ENCODE measurements at places on chromosomes 5 and 9.

DNA sequence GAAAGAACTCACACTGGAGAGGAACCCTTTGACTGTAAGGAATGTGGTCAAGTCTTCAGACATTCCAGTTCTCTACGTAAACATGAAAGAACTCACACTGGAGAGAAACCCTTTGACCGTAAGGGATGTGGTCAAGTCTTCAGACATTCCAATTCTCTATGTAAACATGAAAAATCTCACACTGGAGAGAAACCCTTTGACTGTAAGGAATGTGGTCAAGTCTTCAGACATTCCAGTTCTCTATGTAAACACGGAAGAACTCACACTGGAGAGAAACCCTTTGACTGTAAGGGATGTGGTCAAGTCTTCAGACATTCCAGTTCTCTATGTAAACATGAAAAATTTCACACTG, 32.6 kb downstream of the MAPK9 start:
- DNase-seq, result no peak

DNA sequence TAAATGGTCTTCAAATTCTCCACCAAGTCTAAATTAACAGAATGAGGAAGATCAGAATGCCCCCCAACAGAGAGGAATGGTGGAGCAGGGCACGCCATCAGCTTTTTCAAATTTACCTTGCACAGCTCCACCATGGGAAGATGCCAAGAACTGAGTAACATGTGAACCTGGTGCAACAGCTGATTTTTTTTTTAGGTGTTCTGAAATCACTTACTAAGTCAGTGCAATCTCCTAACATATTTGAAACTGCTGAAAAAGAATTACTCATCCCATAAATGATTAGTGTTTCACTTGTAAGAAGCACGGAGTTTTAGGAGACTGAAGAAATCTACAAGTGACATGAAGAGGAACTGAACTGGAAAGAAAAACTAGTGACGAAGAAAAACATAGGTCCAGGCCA, 5.1 kb downstream of the TMEM245 start:
- no peak for DNase-seq

GRCh38 chr5:163696579-163696887, 191.1 kb downstream of the MAT2B start:
- DNase-seq, result no peak

DNA sequence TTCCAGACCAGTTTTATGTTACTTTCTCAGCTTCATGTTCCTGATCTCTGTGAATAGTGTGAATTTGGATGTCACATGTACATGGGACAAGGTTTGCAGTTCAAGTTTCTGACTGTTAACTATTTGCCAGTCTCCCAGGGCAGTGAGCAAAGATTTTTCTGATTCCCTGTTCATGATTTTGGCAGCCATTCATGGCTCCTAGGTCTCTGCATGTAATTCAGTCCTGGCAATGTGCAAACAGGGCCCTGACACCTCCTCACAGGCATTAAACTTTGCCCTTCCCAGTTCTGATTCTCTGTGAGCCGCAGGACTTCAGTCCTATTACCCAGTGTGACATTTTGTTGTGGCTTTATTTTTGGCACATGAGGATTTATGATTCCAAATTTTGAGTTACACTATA, 349.7 kb downstream of the ARRDC3 start:
- DNase-seq, result no peak

GRCh38 chr5:31193591-31194467, at the start of gene CDH6:
Gene CDH6, plus strand, starts transcription at chr5:31193686. Its CDS starts 73,788 bp downstream, at chr5:31267474.
- no peak for DNase-seq

- no peak for DNase-seq
Measured at GRCh38 chr5:139360384-139360783, 18.7 kb downstream of the PAIP2 start.

DNA sequence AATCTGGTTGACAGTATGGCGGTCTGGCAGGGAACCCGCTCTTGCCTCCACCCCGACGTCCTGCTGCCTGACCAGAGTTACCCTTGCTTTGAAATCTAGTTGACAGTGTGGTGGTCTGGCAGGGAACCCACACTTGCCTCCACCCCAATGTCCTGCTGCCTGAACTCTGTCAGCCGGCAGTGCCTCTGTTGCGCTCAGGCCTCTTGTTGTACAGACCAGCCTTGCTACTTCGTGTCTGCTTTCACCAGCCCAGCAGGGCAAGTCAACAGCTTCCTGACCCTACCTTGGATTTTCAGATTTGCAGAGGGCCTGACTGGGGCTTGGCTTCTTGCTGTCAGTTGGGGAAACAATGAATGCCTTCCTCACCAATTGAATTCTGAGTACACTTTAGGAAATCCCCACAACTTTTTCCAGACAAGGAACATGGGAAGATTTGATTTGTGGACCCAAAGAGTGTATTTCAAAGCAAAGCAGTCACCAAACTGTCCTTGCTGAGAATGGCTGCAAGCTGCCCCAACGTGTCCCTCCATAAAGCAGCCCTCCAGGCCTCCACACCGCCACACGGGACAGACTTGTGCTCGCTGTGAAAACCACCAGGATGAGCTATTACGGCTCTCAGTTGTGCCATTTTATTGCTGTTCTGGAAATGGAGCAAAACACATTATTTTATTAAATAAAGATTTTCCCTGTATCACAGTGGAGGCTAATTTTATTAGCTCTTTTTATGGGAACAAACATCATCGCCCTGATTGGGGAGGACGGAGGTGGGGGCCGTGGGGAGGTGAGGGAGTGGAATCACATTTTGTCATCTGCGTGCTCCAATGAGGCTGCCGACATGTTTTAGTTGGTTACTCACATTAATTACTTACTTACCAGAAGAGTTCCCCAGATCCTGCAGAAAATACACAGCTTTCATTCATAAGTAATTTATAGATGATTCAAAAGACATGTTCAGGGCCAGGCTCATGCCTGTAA, 189.3 kb downstream of the AOPEP start:
- no peak for DNase-seq

Data from skeletal muscle cell (primary cell).